ENCODE measurements at places on chromosomes 7 and 10.

DNA sequence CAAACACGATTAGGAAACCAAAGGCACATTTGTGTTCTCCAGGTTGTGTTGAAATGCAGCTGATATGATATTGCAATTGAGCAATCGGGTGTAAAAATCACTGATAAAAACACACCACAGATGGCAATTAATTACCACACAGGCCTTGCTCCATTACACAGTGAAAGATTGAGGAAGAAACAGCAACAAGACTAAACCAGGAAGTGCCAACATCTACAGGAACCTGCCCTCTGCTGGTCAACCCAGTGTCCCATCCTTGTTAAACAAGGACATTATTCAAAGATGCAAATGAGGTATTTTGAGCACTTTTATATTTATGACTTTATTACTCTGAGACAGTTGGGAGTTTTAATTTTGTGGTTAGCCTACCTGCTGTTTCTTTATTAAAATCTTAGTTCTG is 765.6 kb upstream of the GHITM start:
- DNase-seq: peak; percentile 4

DNA sequence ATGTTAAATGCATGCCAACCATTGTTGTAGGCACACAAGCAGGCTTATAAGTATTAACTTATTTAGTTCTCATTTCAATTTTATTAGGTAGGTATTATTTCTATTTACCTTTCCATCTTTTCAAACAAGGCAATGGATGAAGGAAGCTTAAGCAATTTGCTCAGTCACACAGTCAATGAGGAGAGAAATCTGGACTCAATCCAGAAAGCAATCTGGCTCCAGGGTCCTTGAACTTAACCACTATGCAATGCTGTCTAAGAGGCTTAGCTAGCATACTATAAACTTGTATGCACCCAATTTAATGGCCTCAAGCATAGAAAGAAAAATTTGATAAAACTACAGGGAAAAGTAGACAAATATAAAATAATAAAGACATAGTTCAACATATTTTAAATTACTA is 88.6 kb downstream of the VWDE start:
- no peak for DNase-seq

DNA sequence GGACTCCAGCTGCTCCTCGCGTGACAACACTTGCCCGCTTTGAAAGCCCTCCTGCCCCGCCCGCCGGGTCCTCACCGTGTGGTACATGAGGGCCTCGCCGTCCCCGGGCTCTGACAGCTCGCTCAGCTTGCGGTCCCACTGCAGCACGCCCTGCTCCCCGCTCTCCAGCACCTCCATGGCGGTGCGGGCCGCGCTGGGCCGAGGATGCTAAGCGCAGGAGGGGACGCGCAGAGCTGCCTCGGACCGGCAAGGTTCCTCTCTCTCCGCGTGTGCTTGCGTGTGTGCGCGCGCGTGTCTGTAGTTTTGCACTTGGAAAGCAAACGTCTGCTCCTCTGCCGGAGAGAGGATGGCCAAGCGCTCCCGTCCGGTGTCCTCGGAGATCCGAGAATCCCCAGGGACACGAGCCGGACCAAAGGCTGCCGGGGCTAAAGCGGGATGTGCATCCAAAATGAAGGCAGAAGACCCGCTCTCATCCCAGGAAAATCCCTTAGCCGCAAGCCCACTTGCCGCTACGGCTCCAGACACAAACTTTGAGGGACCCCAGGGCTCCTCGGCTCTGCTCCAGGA is at the start of gene CREB3L2:
Gene CREB3L2 (minus strand): TSS at position 558 of the 567 bp plus-strand sequence. CDS start 381 bp downstream, at position 177.
- no peak for DNase-seq

DNA sequence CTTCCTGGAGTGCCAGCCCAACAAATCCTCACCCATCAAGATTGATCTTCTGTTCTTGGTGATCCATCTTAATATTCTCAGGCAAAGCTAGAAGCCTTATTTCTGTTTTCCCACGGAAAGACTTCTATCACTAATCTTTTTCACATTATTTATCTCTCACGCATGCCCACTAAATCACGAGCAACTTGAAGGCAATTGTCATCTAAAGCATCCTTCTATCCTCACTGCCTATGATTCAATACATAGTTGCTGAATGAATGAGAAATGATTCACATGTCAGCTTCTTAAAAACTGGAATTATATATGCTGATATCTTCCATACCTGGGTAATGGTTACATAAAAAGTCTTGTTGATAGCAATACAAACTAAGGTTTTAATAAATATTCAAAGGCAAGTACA is 12.6 kb upstream of the COL1A2 start:
- no peak for DNase-seq

DNA sequence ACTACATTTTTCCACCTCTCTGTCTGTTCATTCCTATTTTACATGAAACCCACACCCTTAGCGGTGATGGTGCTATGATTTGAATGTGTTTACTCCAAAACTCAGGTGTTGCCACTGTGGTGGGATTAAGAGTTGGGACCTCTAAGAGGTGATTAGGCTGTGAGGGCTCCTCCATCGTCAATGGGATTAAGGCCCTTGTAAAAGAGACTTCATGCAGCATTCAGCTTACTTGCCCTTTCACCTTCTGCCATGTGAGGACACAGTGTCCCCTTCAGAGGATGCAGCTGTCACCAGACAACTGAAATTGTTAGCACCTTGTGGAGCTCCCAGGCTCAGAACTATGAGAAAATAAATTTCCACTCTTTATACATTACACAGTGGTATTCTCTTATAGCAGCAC is 182.2 kb downstream of the NOC3L start:
- DNase-seq: no peak

GRCh38 chr10:15843695-15844094 is 16.6 kb downstream of the MINDY3 start:
- no peak for DNase-seq

GRCh38 chr10:79152423-79152817 is 83.7 kb downstream of the ZMIZ1 start:
- no peak for DNase-seq

GRCh38 chr10:132403511-132404168 is 6.6 kb downstream of the PWWP2B start:
- no peak for DNase-seq

DNA sequence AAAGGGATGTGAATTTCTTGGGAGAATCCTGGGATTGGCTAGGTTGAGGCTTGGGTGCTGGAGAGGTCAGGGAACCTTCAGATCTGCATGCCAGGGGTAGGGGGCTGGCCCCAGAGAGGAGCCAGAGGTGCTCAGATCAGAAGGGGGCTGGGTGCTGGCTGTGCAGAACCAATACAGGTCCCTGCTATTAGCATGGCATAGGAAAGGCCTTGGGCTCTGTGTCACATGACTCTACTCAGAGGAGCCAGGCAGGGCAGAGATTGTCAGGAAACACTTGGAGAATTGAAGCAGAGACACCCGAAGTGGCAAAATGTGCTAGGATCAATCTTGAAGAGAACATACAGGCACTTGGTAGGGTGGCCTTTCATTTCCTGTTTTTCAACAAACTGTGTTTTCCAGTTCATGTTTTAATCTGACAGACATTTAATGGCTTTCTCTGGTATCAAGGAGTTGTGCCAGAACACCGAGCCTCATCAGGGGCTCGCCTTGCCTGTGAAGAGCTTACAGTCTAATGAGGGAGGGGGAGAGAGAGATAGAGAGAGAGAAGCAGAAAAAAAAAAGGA is 498.9 kb downstream of the RPS24 start:
- DNase-seq: no peak

- no peak for DNase-seq
Measured at GRCh38 chr7:81327468-81328266, 408.8 kb upstream of the SEMA3C start.

DNA sequence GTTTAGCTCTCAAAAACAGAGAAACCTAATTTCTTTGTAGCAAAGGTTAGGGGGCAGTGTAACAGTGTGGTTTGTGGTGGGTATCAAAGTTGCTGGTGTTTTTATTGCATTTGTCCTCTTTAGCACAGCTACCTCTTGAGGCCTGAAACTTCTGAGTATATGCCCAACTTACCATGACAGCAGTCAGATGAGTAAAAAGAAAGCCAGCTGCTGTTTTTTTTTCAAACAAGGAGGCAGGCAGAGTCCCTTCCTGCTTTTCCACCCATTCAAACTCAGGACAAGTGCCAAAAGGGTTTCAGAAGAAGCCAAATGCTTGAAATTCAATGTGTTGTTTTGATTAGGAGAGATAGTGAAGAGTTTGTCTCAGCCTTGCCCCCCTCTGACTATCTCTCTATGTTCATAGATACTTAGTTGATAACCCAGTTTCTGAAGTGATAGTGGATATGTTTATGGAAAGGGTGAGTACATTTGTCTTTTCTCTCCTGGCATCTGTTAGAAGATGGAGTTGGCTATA is 23.1 kb downstream of the GBF1 start:
- no peak for DNase-seq

- DNase-seq: peak; percentile 6
Measured at GRCh38 chr10:4514445-4515108, 311.4 kb upstream of the AKR1E2 start.

DNA sequence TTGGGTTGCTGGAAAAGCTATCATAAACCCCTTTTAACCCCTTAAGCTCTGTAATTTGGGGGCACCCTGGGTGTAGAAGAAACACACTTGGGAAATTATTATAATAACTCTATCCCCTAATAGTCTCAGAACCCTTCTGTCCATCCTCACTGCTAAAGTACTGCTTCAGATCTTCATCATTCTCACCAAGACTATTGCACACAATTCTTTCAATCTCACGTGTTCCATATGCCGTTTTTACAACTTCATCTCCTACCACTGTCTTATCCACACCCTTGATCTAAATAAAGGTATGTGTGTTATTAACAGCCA is 15.8 kb downstream of the ANKRD22 start:
- no peak for DNase-seq

GRCh38 chr10:82653244-82654155 is 778.5 kb downstream of the NRG3 start:
- DNase-seq: no peak

DNA sequence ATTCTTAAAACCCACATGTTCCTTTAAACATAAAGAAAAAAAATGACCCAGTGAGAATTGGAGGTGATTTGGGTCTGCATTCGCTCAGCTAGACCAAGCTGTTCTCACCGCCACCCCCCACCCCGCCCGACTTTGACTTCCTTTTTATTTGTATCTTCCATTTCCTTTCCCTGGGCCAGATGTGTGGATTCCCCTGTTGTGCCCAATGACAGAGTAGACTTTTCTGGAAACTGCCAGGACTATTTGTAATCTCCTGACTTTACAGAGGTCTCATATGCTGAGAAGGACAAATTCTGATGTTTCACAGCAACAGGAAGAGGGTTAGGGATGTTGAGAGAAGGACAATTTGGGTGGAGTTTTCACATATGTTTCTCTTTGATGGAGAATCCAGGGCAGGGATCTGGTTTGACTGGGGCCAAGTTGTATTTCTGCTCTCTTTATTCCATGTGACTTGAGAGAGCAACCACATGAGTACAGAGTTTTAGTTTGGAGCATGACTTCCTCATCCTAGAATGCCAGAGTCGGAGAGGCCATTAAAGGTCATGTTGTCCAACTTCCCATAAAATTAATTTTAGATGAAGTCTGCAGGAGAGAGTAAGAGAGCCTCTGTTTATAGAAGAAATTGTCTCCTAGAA is 1023.2 kb downstream of the LRMDA start:
- no peak for DNase-seq

DNA sequence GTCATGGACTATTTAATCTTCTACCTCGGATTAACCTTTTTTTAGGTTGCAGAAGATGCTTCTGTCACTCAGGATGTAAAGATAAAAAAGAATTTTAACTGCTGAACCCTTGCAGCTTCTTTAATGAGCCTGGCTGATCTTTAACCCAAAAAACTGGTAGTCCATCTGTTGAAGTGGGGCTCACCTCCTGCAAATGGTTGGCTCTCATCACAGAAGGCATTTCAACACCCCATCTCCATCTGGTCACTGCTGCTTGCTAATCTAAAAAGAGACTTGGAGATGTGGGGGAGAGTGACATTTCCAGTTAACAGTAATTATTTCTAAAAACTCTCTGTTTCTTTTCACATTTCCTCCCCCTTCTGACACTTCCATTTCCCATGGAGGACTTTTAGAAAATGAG is 208.6 kb downstream of the LHFPL3 start:
- DNase-seq: no peak

- DNase-seq: no peak
Measured at GRCh38 chr7:30726296-30727006, 25.5 kb upstream of the INMT start.

- DNase-seq: no peak
Measured at GRCh38 chr10:70169649-70170364, 507 bp downstream of the SAR1A start.

- DNase-seq: no peak
Measured at GRCh38 chr7:139384611-139385010, 24.9 kb downstream of the LUC7L2 start.

GRCh38 chr7:121288894-121289293 is 39.9 kb upstream of the WNT16 start:
- DNase-seq: no peak

GRCh38 chr10:25682203-25682851 is 251.7 kb upstream of the MYO3A start:
- peak; percentile 37 for DNase-seq

- DNase-seq: no peak
Measured at GRCh38 chr7:125363873-125364272, 434.2 kb upstream of the POT1 start.

DNA sequence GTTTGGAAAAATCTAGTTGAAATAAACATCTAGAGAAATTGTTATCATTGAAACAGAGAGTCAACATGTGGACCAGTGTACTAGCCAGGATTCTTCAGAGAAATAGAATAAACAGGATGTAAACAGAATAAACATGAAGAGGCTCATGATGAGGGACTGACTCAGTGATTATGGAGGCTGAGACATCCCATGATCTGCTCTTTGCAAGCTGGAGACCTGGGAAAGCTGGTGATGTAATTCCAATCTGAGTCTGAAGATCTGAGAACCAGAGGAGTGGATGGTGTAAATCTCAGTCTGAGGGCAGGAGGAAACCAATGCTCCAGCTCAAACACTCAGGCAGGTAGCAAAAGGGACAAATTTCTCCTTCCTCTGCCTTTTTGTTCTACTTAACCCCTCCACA is 62.9 kb upstream of the FAM180A start:
- no peak for DNase-seq

DNA sequence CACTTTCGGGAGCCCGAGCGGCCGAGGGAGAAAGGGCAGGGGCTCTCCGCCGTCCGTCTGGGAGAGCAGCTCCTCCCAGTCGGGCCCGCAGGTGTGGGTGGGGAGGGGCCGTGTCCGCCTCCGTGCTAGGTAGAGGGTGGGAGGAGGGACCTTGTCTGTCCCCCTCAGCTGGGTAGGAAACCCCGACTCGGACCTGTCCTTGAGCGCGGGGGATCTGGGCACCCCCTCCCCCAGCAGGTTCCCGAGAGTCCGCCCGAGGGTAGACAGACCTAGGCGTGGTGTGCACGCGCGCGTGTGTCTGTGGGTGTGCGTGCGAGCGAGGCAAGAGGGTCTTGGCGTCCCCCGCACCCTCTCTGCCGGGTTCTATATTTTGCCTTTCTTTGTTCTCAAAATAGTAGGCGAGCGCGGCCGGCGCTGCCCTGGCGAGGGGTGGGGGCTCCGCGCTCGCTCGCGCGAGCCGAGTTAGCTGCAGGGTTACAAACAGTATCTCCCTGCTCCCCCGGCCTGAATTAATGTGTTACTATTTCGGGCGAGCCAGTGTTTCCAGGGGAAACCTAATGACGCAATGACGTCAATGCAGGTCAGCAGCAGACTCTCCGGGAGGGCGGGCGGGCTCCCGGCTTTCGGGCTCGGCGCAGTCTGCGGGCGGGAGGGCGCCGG is 73.9 kb upstream of the LEP start:
- DNase-seq: peak; percentile 12

- no peak for DNase-seq
Measured at GRCh38 chr7:158449942-158450341, 137.7 kb downstream of the PTPRN2 start.

- no peak for DNase-seq
Measured at GRCh38 chr10:11358011-11358410, 253.4 kb downstream of the USP6NL start.

GRCh38 chr7:43647339-43647672 is 64.4 kb downstream of the STK17A start:
- no peak for DNase-seq

GRCh38 chr7:135330088-135330487 is 96.5 kb downstream of the STRA8 start:
- no peak for DNase-seq
